ENCODE measurements at places on chromosomes 6 and 20.

- DNase-seq = no peak
These were observed 253.7 kb upstream of the RUNX2 start for GRCh38 chr6:45074439-45074838.

- DNase-seq = peak; percentile 15
These were observed 52.9 kb upstream of the FABP7 start for GRCh38 chr6:122726649-122727048.

DNA sequence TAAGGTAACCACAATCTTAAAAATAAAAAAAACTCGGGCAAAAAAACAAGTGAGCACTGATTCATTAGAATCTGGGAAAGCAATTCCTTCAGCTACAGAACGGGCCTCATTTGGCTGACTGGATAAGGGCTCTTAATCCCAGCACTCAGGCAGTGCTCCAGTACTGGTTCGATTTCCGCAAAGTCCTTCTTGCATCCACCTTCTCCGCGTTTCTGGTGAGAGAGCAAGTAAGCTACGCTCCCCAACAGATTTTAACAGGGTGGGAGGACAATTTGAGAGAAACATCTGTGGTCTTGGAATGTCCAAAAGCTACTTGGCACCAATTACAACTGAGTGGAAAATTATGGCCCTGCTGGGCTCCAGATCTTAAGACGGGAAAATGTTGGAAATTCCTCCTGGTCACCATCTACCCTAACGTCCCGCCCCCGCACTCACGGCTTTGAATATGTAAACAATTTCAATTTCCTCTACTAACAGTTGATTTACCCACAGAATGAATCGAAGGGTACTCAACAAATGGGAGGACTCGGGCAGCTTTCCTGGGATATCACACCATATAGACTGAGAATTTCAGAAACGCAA lies 18.1 kb upstream of the ZSCAN9 start:
- DNase-seq = no peak

DNA sequence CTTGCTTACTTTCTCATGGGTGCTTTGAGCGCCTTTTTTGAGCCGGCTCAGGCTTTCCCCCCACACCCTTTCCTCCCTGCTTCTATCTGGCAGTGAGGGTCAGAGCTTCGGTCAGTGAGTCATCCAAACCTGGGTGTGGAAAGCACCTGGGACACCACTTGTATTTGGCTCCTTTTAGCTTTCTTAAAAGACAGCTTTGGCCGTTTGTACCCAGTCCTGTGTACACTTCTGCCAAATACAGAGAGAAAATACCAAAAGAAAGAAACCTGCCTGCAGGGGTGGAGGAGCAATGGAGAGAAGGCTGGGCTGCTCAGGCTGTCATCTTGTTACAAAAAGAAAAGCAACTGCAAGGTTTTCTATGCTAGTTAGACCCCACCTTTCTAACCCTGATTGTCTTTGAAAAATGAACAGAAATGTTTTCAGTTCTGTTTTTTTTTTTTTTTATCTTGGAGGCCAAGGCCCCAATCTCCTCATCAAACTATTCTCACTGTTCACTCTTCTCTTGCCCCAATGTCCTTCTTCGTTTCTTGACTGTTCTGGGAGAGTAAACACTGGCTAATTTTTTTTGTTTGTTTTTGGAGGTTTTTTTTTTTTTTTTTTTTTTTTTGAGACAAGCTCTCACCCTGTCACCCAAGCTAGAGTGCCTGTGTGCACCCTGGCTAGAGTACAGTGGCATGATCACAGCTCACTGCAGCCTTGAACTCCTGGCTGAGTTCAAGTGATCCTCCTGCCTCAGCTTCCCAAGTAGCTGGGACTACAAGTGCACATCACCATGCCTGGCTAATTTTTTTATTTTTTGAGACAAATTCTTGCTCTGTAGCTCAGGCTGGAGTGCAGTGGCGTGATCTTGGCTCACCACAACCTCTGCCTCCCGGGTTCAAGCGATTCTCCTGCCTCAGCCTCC lies 76.4 kb downstream of the SSR1 start:
- no peak for DNase-seq

DNA sequence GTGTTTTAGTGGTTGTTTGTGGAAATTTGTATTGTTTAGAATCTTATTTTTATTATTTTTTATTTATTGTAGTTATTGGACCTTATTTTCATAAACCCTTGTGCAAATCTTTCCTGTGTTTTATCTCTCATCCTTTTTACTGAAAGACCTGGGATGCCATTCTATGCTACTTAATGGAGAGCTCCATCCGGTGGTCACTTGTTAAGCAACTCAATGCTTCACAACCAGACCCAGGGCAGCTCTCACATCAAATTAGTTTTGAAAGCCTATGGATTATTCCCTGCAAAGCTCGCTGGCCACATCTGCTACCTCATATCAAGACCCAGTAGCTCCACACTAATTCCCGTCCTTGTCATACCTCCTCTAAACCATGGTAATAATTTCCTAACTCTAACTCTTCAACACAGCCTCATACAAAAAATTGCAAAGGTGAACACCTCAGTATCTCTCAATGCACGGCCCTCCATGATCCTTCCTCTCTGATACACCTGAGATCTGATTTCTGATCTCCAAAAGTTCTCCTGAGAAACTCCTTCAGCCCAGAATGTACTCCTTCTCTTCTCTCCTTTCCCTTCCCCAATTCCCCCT lies 296.6 kb upstream of the MANEA start:
- DNase-seq = peak; percentile 40

DNA sequence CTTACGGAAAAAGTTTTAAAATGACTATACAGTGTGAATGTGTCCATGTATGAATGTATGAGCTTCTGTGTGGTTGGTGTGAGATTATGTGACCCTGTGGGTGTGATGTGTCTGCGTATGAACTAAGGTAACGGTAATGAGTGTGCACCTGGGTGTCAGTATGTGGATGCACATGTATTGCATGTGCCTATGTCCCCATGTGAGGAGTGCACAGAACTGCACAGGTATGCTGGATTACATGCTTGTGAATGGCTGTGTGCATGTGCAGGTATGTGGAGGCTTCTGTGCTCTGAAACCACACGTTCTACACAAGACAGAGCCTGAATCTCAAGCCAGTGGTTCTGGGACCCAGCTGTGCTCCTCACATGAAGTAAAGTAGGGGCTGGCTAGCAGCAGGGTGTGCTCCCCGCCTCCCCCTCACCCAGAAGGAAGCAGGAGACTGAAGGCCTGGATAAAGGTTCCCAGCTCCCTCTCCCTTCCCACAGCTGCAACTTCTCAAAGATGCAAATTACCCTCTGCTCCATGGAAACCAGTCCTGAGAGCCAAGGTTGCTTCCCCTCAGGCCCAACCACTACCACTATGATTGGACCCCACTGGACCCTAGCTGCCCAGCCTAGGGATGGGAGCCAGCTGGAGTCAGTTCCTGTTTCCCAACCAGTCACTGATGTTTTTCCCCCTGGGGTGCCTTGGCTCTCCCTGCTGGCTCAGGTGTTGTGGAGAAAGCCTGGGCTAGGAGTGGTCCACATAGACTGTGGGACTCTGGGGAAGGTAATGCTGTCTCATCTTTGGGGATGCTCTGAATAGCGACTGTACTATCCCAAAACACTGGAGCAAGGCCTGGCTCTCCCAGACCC lies 24.8 kb upstream of the SPDEF start:
- DNase-seq = no peak

- no peak for DNase-seq
These were observed 170.6 kb downstream of the TRMT11 start for GRCh38 chr6:126156973-126157372.

- DNase-seq = peak; percentile 79
These were observed 5.4 kb downstream of the NPBWR2 start for GRCh38 chr20:64101731-64102621.

GRCh38 chr6:13331516-13332348 lies 3.4 kb upstream of the TBC1D7 start:
- peak; percentile 16 for DNase-seq

- no peak for DNase-seq
These were observed 16.1 kb downstream of the FBXL4 start for GRCh38 chr6:98931696-98932095.

- DNase-seq = peak; percentile 32
These were observed 59.6 kb downstream of the ZNF831 start for GRCh38 chr20:59223182-59223601.

DNA sequence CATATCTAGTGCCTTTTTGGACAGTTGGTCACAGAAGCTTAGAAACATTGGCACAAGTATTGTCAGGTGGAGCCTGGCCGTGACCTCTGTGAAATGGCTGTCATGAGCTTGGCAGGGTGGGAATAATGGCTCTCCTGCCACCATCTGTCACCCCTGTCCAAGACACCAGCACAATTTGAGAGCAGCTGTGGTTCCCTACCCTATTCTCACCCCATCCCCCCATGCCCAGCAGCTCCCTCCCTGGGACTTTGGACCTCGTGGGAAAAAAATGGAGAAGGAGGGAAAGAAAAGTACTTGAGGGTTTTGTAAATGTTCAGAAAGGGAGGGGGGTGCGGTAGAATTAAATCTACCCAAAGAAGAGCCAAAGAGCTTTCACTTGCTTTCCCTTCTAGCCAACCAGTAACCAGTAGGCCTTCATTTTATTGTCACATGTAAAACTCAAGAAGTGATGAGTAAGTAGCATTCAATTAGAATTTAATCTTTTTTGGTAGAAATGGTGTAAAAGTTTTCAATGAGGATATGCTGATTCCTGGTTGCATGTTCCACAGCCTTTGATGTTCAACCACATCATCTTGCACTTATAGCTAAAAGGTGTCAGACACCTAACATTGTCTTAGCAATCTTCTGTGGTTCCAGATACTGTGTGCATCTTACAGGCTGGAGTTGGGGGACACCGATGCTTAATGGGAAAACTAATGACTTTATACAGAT lies 263.5 kb upstream of the TAB2 start:
- no peak for DNase-seq

- DNase-seq = no peak
These were observed 43.9 kb upstream of the MDFI start for GRCh38 chr6:41594326-41594725.

DNA sequence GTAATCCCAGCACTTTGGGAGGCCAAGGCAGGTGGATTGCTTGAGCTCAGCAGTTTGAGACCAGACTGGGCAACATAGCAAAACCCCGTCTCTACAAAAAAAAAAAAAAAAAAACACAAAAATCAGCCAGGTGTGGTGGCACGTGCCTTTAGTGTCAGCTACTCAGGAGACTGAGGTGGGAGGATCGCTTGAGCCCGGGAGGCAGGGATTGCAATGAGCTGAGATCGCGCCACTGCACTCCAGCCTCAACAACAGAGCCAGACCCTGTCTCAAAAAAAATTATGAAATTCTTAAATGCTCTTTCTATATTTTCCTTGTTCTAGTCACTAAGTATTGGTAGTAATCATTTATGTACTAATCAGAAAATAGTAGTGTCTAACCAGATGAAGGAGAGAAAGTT lies 30.6 kb downstream of the SYTL3 start:
- no peak for DNase-seq

GRCh38 chr20:11891776-11892545 lies 25.7 kb upstream of the BTBD3 start:
- DNase-seq = peak; percentile 77

- peak; percentile 74 for DNase-seq
These were observed 119.0 kb upstream of the ZNF184 start for GRCh38 chr6:27591699-27592480.

- DNase-seq = no peak
These were observed 20.4 kb upstream of the CTAGE9 start for GRCh38 chr6:131731224-131731623.

- DNase-seq = no peak
These were observed 95.7 kb downstream of the LYRM2 start for GRCh38 chr6:89542866-89543265.

- no peak for DNase-seq
These were observed 306.5 kb upstream of the RUNX2 start for GRCh38 chr6:45021676-45022075.

- DNase-seq = no peak
These were observed 9.4 kb downstream of the MDGA1 start for GRCh38 chr6:37688078-37688850.

GRCh38 chr20:52959125-52959524 lies 13.0 kb upstream of the TSHZ2 start:
- DNase-seq = peak; percentile 20

GRCh38 chr6:56211724-56212123 lies 35.7 kb downstream of the COL21A1 start:
- DNase-seq = no peak

DNA sequence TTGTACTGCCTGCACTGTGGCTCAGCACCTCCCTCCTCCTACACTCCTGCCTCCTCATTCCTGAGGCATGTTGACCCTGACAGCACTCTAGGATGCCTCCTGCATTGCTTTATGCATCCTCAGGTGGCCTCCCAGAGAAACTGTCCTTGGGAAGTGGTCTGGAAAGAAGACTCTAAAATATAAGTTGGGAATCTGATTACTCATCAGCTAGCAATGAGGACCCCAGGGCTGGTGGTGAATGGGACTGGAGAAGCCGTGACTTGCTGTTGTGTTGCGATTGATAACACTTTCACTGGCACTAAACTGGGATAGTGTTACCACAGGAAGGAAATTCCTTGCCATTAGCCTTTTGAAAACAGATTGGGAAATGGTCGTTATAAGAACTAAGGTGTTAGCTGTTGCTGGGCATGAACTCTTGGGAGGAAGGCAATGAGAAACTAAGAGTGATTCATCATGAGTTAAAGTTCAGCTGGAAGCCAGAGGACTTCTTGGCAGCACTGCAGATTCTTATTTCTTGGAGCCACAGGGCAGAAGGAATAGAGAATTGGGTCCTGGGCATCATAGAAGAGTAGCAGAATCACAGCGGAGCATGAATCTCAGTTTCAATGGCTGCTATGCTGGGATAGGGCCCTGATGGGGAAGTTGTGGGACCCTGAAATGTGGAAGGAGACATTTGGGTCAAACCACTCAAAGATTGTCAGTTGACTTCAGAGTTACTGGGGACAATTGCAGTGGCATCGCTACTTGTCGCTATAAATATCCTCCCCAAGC lies 10.1 kb upstream of the SIRPD start:
- DNase-seq = no peak

- no peak for DNase-seq
These were observed 27.7 kb downstream of the TFEB start for GRCh38 chr6:41707565-41708200.

Measured in A549 (cell line).